ENCODE measurements at places on chromosomes 1 and 21. TPM values are rescaled to one million over a fixed set of nuclear protein-coding genes. Genes with fewer than 3 reads are reported as not detected.
A peak's percentile ranks its signal among the peaks of the same experiment; 100 is the strongest.

Gene VTCN1
- 14.9 TPM for polyA plus RNA-seq

Gene CLDN14
- 2.2 TPM for polyA plus RNA-seq

- DNase-seq, result peak; percentile 85
These were observed 3.0 kb upstream of the RGS2 start for GRCh38 chr1:192805832-192806323.

Gene TIE1
- 0.33 TPM for polyA plus RNA-seq

DNA sequence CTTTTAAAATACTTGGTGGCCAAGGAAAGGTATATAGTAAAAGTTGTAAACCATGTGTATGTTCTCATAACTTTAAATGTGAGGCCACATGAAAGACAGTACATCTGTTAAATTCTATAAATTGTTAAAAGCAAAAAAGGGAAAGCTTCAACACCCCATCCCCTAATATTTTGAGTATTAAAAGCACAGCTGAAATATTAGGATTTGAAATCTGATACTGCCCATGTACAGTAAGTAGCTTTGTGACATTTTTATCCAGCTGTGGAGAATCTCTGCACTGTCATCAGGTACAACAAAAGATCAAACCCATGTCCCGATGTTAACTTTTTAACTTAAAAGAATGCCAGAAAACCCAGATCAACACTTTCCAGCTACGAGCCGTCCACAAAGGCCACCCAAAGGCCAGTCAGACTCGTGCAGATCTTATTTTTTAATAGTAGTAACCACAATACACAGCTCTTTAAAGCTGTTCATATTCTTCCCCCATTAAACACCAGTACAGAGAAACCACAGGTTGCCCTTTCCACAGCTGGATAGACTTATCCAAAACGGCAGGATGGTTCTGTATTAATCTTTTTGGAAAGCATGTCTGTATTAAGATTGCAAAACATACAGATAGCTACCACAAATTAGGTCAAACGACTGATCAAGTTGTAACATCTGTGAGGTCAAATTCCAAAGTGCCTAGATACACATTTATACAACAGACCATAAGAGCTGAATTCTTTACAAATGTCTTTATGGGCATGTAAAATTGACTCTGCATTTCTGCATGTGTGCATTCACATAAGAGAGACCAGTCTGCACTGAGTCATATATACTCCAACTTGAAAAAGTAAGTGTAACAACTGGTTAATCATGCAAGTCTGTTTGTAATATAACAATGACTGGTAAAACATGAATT is 5.2 kb downstream of the IRF2BP2 start:
- no peak for DNase-seq

Gene GJB3
- polyA plus RNA-seq, result 2.0 TPM

Gene SELL
- 1.1 TPM for polyA plus RNA-seq

GRCh38 chr21:18403735-18404450 is at the start of gene TMPRSS15:
TSS of gene TMPRSS15 (minus strand) at chr21:18403785. CDS start at chr21:18403622, 163 bp downstream.
- DNase-seq, result no peak

Data from hepatocyte (in vitro differentiated cells).